ENCODE measurements at places on chromosomes 4 and X. TPM values are rescaled to one million over a fixed set of nuclear protein-coding genes. Genes with fewer than 3 reads are reported as not detected.

ZNF732 gene
- total RNA-seq = 0.55 TPM

DNA sequence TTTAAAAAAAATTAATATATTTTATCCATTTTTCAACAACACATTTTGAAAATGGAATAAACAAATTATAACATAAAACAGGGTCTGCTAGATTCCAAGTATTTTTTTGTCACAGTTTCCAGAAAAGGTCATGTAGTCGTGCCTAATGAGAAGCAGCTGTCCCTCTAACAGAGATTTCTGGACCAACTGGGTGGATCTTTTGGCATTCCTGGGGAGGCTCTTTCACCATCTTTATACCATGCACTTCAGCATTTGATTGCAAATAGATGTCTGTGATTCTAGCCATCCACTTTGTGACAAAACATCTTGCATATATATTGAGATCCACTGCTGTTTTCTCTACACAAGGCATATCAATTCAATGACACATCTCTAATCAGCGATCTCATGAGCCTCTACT is 210.7 kb upstream of the LDB2 start:
- DNase-seq = no peak

SSX4B gene
- not detected for total RNA-seq

GRCh38 chrX:107677909-107678308 is 49.6 kb downstream of the PRPS1 start:
- DNase-seq = no peak

FRYL gene
- 17.8 TPM for total RNA-seq

HEPH gene
- not detected for total RNA-seq

DNA sequence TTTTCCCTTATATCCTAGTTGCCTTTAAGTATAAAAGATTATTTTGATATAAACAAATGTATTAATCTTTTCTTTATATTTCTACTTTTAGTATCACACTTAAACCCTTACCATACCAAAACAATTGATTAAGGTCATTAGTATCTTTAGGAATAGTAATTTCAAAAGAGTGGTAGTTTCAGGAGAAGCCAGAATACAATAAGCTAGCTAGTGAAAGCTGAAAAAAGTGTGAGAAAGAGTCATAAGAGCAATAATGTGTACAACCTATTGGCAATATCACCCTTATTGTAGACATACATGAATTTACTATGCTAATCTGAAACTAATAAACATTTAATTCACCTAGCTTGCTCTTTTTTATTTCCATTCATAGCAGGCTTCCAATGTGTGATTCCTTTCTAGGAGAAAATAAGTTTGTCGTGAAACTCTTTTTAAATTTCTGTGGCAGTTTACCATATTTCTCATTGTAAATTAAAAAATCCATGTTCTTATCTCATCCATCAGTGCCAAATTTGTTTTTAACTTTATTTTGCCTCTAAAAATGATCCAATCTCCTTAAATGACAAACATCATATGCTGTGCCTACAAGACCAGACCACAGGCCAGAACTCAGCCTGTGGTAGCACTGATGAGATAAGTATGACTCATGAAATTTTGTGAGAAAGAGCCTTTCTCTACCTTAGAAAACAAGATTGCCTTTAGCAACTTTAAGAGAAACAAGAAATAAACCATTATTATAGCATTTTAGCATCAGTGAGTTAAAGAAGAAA is 8.1 kb downstream of the NEK1 start:
- no peak for DNase-seq
